ENCODE measurements at places on chromosomes 4 and X.

GRCh38 chr4:95674521-95674981, 125.8 kb upstream of the UNC5C start:
- no peak for DNase-seq

DNA sequence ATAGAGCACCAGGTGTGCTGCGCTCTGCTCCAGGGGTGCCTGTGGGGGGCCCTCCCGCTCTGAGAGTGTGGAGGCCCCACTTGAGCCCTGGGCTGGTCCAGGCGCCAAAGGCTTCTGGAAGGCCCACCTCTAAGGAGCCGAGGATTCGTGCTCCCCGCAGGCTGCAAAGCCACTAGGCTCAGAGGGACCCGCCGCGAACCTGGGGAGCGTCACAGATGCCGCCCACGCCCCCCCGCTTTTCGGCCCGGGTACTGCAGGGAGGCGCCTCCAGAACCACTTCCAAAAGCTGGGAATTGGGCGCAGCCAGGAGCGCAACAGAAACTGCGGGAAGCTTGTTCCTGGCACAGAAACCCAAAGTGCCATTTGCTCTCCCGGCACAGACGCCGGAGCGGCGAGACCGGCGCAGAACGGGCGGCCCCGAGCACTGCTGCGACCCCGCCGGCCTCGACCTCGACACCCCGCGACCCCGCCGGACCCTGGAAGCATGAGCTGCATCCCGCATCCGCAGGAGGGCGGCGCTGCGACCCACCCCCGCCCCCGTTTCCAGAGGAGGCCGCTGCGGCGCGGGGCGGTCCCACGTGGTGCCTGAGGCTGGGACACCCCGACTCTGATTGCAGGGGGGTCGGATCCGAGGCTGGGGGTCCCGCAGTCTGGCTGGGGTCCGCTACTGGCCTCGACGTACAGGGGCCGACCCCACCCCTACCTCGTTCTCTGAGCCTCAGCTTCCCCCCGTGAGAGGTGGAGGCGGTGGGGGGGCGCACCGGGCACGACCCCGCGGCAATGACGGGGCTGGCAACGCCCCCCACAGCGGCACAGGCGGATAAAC, 30.8 kb downstream of the CPLX1 start:
- no peak for DNase-seq

GRCh38 chr4:37780444-37781130, 45.9 kb upstream of the PGM2 start:
- no peak for DNase-seq

GRCh38 chr4:10135260-10135659, 18.7 kb upstream of the WDR1 start:
- DNase-seq, result no peak

DNA sequence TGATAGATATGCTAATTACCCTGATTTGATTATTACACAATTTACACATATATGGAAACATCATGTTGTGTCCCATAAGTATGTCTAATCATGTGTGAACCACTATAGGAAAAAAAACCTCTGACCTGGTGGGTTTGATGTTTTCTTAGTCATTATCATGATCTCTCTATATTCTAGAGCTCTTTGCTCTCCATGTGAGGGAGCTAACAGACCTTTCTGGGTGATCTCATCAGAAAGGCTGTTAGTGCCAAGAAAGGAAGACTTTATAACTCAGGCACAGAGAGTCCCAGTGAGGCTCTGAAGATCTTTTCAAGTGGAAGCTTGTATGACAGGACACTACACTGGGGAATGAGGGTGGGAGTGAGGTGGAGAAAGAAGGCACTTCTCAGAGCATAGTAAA, 527.7 kb upstream of the MAGEB2 start:
- no peak for DNase-seq

GRCh38 chr4:7837597-7838135, 102.0 kb downstream of the AFAP1 start:
- no peak for DNase-seq

- DNase-seq, result no peak
Observed at GRCh38 chr4:6041800-6042199, 23.6 kb upstream of the C4orf50 start.

DNA sequence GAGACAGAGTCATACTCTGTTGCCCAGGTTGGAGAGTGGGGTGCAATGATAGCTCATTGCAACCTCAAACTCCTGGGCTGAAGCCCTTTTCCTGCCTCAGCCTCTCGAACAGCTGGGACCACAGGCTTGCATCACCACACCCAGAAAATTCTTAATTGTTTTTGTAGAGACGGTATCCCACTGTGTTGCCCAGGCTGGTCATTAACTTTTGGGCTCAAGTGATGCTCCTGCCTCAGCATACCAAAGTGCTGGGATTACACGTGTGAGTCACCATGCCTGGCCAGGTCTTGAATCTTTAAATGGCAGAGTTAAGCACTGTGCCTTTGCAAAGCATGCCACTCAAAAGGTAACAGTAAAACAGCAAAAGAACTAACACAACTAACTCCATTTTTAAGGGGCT, 28.6 kb upstream of the BBS12 start:
- DNase-seq, result no peak

- DNase-seq, result no peak
Observed at GRCh38 chr4:94462572-94462971, 10.8 kb downstream of the PDLIM5 start.

DNA sequence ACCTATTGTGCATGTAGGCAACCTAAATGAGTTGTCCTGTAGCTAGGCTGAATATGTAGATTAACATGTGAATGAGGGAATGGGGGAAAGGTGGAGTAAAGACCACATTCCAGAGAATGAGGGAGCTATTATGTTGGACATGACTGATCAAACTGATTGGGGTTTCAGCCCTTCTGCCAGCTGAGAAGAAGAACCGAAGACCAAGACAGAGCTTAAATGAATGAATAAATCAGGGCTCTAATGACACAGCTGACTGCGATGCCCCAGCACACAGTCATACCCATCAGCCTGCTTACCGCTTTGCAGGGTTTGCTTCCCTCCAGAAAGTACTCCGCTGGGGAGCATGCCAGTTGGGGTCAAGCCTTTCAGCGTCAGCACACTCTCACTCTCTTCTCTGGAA, 315.4 kb downstream of the PPP3CA start:
- no peak for DNase-seq

DNA sequence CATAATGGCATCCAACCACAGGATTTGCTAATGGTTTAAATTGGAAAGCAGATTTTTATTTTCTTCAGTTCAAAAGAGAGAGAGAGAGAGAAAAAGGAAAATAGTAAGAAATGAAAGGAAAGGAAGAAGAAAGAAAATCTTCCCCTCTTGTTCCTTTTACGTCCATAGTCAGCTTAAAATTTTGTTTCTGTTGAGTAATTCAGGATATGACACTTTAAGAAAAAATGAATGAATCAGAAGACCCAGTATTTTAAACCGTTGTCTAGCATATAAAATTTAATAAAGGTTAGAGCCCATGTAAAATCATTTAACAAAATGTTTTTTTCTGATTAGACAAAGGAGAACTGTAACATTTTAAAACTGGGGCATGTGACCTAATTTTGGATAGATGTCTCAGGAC, 391.8 kb upstream of the EPHA5 start:
- no peak for DNase-seq

- no peak for DNase-seq
Observed at GRCh38 chrX:63475200-63475599, 124.1 kb upstream of the SPIN4 start.

- no peak for DNase-seq
Observed at GRCh38 chr4:183099537-183100297, 660 bp downstream of the WWC2 start.

DNA sequence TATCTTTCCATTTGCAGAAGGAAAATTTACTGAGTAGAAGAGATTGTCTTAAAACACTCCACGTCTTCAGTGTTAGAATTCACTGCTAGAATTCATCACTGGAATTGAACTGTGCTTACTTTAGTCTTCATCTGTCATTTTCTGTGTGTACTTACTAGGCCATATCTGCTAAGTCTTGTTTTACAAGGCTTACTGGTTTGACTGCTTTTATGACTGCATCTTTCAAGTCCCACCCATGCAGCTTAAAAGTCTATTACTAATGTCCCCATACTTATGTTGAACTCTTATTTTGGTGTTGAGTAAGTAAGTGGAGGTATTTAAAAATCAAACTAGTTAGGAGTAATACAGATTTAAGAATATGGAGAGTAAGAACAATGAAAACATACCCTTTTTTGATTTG, 14.6 kb downstream of the CLCN3 start:
- no peak for DNase-seq

GRCh38 chr4:70739496-70740337, 18.0 kb downstream of the RUFY3 start:
- DNase-seq, result no peak

DNA sequence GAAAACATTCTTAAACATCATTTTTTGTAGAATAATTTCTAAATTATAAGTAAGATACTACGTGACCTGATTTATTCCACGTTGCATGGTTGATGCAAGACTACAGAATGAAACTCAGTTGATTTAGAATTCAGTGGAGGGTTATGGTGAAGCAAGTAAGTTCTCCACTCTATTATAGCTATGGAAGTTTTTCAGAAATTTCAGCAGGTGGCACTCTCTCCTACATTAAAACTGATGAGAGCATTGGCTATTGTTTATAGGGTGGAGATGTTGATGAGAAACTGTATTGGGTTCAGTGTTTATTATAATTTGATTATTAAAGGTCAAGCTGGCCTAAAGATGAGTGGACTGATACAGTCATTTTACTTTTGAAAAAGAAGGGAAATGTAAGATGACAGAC, 88.0 kb downstream of the FNIP2 start:
- DNase-seq, result no peak

- no peak for DNase-seq
Observed at GRCh38 chr4:38560768-38561558, 103.0 kb upstream of the KLF3 start.

GRCh38 chrX:2513121-2513664, 12.4 kb upstream of the DHRSX start:
- DNase-seq, result no peak

DNA sequence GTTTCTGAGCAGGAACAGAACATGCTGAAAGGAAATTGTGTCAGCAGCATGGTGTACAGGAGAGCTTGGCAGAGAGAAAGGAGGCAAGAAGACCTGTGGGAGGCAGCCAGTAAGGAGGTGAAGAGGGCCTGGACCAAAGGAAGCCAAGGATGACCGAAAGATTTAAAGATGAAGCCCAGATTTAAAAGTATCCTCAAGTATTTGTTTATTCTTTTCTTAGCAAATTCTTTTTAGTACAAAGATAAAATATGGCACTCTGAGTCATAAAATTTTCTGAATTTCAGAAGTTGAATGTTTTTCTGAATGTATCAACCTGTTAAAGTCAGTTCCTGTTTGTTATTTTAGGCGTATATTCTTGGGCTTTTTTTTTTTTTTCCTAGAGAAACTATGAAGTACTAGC, 3.5 kb downstream of the PKD2 start:
- DNase-seq, result no peak

- no peak for DNase-seq
Observed at GRCh38 chr4:22670956-22671355, 21.8 kb upstream of the GBA3 start.

DNA sequence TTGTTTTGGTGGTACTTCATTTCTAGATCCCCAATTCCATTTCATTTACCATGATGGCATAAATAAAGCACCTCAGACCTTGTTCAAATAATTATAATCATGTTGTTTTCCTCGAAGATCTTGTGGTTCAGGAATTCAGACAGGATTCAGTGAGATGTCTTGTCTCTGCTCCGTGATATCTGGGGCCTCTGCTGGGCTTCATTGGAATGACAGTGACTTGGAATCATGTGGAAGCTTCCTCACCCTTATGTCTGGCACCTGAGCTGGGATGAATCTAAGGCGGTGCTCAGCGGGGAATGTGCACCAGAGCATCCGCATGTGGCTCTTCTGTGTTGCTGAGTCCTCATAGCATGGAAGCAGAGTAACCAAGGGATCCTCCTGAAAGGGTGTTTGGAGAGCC, 132.2 kb downstream of the VEGFC start:
- DNase-seq, result no peak

- no peak for DNase-seq
Observed at GRCh38 chr4:2442175-2442993, 23.6 kb downstream of the CFAP99 start.

DNA sequence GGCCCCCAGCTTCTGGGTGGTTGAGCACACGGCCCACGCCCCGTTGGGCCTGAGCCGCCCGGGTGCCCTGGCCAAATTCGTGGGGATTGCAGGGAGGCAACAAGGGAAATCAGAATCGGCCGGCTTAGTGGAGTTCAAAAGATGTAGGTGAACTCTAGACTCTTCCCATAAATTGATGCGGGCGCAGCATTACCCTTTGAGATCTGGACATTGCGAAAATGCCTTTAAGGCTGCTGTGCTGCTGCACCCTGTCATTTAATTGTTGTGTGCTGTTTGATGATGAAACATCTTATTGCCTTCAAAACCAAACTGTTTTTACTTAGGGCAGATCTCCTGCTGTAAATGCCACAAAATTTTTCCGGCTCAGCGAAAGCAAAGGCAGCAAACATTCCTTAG, 409 bp upstream of the MPP1 start:
- DNase-seq, result no peak

GRCh38 chr4:81971061-81971460, 402.7 kb downstream of the HNRNPD start:
- DNase-seq, result no peak

- DNase-seq, result no peak
Observed at GRCh38 chr4:185570727-185571126, 35.4 kb upstream of the PDLIM3 start.

DNA sequence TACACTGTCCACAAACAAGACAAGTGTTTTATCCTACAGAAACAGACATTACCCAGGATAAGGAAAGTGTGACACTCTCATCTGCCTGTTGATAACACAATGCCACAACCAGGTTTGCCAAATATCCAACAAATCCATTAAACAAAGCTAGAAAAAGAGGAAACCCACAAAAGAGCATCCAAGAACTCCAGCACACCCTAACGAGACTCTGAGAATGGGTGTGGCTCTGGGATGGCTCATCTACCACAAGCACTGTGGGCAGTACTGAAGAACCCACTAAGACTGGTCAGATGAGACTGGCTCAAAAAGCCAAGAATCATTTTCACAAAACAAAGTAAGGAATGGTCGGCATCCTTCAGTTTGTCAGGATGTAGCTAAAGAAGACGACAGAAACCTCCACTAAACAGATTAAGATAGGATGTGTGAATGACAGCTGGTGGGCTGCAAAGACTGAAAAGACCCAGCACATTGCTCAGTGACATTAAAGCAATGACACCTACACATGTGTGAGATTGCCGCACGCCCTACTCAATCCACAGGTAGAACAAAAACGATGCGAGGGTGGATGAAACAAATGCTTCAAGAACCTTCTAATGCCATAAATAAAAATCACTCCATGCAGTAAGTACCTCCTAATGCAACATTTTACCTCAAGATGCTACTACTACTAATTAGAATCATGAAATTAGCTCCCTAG, 14.7 kb downstream of the ATP8A1 start:
- DNase-seq, result no peak

- no peak for DNase-seq
Observed at GRCh38 chr4:35250761-35251160, 993.6 kb downstream of the ARAP2 start.

GRCh38 chr4:145427991-145428390, 53.7 kb upstream of the SMAD1 start:
- no peak for DNase-seq
